Psoas muscle (tissue), 8 donors: ENCODE measurements at places on chromosomes 2 and 18. TPM values are rescaled to one million over a fixed set of nuclear protein-coding genes. Genes with fewer than 3 reads are reported as not detected.

- DNase-seq: peak; percentile 76
Observed at GRCh38 chr18:21453511-21453901, 147.0 kb downstream of the ESCO1 start.

DNA sequence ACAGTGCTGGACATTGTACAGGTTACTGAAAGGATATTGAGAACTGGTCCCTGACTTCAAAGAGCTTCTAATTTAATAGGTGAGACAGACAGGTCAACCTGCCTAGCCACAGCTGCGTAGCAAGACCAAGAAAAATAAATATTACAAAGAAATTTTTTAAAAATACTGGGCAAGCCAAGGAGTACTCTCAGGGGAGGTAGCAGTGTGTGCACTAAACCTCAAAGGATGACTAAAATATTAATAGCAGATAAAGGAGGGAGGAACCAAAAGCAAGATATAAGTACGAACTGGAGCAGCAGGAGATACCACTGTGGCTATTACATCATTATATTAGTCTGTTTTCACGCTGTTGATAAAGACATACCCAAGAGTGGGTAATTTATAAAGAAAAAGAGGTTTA is 14.9 kb downstream of the SCG2 start:
- no peak for DNase-seq

DNA sequence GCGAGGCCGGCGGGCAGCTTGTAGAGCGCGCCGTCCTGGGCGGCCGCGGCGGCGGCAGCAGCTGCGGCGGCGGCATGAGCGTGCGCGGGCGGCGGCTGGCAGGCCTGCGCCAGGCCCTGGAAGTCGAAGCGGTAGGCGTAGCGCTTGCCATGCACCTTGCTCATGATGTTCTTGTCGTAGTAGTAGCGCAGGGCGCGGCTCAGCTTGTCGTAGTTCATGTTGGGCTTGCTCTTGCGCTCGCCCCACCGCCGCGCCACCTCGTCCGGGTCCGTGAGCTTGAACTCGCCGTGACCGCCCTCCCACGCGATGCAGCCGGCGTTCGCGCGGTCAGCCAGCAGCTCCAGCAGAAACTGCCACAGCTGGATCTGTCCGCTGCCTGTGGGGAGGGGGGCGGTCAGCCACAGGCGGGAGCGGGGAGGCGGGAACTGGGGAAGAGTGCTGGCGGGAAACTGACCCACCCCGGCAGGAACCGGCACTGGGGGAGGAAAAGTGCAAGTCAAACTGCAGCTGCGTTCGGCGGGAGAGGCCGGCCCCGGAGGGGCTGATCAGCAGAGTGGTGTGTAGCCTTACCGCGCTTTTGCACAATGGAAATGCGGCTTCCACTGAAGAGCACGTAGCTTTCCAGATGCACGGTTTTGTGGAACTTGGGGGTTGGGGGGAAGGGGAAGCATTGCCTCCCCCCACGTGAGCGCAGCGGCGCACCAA is 3.0 kb downstream of the FEV start:
- DNase-seq: peak; percentile 59

DNA sequence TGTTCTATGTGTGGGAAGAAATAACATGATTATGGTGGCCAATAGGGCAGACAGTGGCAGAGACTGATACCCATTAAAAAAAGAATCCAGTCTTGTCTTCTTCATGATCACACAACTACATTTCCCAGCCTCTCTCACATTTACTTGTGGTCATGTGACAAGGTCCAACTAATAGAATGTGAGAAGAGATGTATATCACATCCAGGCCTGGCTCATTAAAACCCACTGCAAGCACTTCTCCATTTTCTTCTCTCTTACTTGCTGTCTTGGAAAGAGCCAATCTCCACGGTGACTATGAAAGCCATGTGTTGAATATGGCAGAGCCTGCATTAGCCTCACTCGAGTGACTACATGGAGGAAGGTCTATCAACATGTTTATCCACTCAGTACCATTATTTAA is 306.2 kb upstream of the ZEB2 start:
- DNase-seq: no peak

DNA sequence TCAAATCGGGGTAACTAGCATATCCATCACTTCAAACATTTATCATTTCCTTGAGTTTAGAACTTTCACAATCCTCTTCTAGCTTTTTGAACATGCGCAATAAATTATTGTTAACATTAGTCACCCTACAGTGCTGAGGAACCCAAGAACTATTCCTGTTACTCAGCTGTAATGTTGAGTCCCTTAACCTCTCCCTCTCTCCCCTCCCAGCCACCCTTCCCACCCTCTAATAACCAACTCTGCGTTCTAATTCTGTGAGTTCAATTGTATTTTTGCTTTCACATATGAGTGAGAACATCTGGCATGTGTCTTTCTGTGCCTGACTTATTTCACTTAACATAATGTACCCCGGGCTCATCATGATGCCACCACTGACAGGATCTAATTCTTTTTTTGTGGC is 78.6 kb upstream of the RANBP2 start:
- no peak for DNase-seq

The DNAH7 gene
- polyA plus RNA-seq: 0.08 TPM

The C2orf78 gene
- not detected for polyA plus RNA-seq

The ARHGEF4 gene
- polyA plus RNA-seq: 4.7 TPM

DNA sequence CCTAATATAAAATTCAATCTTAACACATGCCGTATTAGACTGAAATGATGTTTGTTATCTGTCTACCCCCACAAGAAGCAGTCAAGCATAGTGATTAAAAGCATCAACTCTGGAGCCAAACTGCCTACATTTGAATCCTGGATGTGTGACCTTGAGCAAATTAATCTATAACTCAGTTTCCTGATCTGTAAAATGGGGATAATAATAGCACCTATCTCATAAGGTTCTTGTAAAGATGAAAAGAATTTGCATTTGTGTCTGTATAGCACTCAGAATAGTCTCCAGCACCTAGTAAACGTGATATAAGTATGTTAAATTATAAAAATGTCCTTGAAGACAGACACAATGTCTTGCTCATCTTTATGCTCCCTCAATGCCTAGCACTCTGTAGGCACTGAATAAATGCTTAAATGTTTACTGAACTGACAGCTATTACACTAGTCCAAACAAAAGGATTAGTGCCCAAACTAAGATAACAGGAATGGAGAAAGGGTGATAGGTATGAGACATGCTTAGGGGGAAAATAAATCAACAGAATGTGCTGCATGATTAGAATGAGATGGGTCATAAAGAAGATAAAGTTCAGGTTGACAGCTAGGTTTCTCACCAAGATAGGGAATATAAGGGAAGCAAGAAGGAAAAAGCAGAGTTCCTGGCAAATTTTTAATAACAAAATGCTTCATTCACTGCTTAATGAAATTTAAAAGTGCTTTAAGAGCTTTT is 180.6 kb downstream of the ATAD2B start:
- DNase-seq: no peak

The ATP8B1 gene
- polyA plus RNA-seq: 0.79 TPM

- no peak for DNase-seq
Observed at GRCh38 chr18:6374340-6374739, 40.4 kb downstream of the L3MBTL4 start.

The GAL3ST2 gene
- polyA plus RNA-seq: not detected
